GM12878 (cell line): ENCODE measurements at places on chromosomes 6 and 20.

DNA sequence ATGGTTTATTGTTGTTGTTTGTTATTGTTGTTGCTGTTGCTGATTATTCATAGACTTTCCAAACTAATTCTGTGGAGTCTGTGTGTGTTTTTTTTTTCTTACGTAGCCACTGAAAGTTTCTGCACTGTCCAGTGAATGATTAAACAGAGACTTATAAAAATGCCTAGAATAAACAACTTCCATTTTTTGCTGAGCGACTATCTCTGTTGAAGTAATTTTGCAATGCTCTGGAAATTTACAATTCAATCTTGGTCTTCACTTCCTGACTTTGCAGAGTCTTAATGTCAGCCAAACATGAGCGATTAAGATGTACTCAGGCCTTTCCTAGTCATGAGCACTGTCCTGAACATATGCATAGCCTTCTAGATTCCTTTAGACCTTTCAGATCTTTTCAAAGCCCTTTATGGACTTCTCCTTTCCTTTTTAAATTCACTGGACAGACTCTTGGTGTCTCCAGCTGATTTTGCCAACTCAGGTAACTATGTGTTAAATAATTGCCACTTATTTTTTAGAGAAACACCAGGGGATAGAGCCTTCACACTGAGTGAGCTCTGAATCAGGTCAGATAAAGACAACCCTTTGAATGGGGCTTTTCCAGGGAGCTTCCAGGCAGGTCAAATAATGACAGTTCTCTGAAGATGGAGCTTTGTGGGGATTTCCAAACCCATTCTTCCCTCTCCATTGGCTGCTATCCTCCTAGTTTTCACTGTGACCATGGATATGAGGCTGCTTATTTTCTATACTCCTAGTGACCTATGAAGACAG, 622.8 kb upstream of the EPHA7 start:
- DNase-seq: no peak

GRCh38 chr6:88141561-88142296, 24.4 kb downstream of the CNR1 start:
- DNase-seq: peak; percentile 84

DNA sequence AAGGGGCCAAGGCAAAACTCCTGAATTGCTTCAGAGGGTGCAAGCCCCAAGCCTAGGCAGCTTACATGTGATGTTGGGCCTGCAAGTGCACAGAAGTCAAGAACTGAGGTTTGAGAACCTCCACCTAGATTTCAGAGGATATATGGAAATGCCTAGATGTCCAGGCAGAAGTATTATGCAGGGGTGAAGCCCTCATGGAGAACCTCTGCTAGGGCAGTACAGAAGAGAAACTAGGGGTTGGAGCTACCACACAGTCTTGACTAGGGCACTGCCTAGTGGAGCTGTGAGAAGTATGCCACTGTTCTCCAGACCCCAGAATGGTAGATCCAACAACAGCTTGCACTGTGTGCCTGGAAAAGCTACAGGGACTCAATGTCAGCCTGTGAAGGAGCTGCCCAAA, 179.7 kb upstream of the GJE1 start:
- no peak for DNase-seq

- DNase-seq: no peak
These were observed 95.8 kb downstream of the CLVS2 start for GRCh38 chr6:123091896-123092271.

DNA sequence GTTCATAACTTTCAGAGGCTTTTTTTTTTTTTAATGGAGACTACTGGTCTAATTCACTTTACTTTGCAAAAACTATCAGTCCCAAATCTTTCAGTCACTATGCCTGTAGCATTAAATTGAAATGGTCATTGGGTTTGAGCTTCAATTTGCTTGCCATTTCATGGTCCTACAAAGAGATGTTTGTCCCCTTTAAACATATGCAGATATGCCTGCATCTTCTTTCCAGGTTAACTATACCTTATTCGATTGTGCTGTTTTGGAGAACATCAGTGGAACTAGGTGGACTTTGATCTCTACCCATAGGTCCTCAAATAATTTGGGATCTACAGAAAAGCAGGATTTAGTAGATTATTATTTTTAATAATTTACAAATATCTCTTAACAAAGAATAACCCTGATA, 4.6 kb downstream of the POU3F2 start:
- no peak for DNase-seq

DNA sequence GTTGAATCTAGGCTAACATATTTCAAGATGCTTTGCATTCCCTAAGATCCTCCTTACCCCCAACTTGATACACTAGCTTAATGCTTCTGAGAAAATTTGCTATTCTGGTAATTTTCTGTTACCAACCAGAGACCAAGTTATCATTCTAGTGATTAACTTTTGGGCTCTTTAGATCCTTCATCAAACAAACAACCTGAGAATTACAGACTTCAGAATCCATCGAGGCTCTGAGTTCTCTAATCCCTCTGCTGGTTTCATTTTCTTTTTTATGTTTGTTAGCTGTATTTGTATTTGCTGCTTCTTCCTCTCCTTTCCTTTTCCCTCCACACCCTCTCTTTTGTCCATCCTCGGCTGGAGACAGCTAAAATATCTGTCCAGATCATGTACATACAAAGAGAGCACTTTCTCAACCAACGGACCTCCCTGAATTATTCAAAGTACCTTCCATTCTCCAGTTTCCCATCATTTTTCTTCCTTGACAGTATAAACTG, 98.7 kb upstream of the RIPOR2 start:
- no peak for DNase-seq

DNA sequence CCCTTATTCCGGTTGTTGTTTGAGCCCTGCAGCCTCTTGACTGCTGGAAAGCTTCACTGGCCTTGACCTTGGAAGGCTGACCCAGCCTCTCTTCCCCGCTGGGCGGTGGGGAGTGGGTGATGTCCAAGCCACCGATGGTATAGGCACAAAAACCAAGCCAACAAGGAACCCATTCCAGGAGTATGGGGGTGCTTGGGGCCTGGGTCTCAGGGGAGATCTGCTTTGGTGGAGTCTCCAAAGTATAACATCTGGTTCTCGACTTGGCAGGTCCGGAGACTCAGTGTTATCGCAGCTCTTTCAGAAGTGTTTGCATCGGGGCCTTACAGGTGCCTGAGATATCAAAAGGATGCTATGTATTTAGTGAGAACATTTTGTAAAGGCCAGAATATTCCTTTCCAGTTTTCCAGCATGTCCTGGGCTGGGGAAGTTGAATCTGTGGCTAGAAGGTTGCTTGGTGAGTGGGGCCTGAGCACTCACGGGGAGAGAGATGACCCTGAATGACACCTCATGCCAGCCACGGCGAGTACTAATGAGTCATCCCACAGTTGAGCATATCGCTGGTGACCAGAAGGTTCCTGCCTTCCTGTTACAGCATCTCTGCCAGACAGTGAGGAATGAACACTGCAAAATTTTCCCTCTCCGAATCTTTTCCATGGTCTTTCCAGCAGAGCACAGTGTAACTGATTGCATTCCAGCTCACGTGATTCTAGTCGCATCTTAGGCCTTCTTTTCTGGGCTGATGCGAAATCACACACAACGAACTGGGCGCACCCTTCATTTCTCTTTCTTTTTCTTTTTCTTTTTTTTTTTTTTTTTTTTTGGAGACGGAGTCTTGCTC, 133.9 kb downstream of the ZDHHC14 start:
- DNase-seq: no peak

GRCh38 chr6:20266851-20267608, 54.8 kb upstream of the MBOAT1 start:
- peak; percentile 12 for DNase-seq

- peak; percentile 81 for DNase-seq
These were observed at the start of gene DUSP22 for GRCh38 chr6:291697-292505. TSS of gene DUSP22 (plus strand) at chr6:292487. CDS start at chr6:292540, 53 bp downstream.

GRCh38 chr20:2652724-2653555, 508 bp downstream of the NOP56 start:
- no peak for DNase-seq

- no peak for DNase-seq
These were observed 381.6 kb downstream of the LAMA2 start for GRCh38 chr6:129264480-129265045.

- DNase-seq: no peak
These were observed 575 bp downstream of the SLC44A4 start for GRCh38 chr6:31878222-31878621.

GRCh38 chr6:107977283-107977682, 19.3 kb upstream of the SEC63 start:
- DNase-seq: no peak

GRCh38 chr6:4901386-4902061, 102.3 kb downstream of the RPP40 start:
- peak; percentile 67 for DNase-seq

- no peak for DNase-seq
These were observed 126.6 kb downstream of the MTFR2 start for GRCh38 chr6:136123468-136123867.

DNA sequence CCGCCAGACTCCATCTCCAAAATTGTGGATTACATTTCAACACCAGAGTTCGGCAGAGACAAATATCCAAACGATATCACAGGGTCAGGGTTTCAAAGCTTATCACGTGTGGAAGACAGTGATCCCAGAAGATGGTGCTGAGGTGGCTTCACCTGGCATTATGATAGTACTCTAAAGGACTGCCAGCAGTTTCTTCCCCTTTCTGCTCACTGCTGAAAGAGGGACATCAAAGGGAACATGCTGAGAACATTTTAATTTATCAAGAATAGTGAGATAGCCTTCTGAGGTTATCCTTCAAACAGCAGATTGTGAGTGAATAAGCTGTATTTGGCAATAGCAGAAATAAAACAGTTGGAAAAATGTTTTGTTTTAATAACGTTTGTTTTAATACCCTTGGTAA, 79.7 kb downstream of the FIG4 start:
- no peak for DNase-seq

DNA sequence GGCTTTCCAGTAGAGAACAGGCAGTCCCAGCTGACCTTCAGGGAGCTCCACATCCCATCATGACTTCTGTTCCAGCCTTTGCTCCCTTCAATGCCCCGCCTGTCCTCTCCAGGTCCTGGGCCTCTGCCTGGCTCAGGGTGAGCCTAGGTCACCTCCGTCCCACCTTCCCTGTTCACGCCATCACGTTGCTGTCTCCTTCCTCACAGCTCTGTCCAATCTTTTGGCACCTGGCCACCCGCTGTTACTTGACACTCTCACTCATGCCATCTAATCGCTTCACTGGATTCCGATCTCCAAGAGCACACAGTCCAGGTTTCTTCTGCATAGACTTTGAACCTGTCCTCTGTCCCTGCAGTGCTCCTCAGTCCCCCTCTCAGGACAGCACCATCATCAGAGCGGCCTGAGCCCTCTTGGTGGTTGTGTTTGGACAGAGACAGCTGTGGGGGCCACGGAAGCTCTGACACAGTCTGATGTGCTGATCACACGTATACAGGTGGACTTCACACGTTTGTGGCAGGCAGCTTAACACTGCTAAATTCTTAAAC, 34.7 kb upstream of the TIAM2 start:
- DNase-seq: no peak

DNA sequence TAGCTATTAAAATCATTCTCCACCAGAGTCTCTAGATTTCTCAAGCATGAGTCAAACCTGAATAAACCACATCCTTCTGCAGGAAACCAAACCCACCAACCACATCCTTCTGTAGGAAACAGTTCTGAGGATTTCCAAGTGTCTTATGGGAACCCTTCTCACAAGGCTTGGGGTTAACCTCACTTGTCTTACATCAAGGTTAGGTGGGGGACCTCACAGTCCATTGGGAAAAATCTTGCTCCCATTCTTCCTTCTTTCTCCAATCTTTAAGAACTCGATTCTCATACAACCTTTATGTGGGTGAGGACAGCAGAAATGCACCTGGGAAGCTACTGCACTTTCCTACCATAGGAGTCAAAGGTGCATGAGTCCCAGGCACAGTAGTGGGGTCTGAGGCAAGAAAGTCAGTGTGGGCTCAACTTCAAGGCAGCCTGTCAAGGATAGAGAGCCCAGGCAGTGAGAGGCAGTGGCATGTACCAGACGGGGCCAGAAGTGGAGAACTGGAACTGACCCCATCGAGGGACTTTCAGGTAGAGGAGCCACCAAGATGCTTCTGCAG, 114.5 kb downstream of the SLC22A3 start:
- peak; percentile 69 for DNase-seq

DNA sequence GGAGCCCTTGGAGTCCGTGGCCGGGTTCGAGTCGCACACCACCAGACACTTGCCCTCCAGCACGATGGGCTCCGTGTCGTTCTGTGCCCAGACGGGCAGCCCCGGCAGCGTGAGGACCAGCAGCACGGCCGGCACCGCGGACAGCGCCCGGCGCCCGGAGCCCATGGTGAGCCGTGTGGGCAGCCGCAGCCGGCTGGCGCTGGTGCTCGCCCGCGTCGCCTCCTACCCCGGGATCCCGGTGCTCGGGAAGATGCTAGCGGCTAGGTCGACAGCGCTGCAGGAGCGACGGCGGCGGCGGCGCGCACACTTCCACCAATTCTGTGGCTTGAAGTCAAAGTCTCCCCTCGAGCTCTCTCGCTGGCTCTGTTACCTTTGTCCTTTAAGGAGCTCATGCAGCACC, 1.3 kb downstream of the CBLN4 start:
- DNase-seq: no peak

DNA sequence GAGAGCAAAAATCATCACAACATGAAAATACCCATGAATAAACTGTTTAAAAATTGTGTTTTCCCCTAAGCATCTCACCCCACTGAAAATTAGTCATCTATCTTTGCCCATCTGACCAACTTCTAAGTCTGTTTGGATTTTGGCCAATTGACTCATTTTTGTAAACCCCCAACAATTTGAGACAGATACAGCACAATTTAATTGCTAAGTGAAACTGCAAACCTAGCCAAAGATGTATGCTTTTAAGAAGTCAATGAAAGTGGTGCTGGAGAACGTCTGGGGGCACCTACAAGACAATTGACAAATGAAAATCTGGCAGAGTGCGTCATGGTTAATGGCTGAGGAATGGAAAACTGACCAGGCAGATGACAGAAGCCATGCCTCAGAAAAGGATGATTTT, 30.9 kb upstream of the SLC24A3 start:
- DNase-seq: peak; percentile 24

- DNase-seq: no peak
These were observed 78.5 kb upstream of the AHI1 start for GRCh38 chr6:135576055-135576454.

GRCh38 chr6:156865019-156865629, 87.9 kb downstream of the ARID1B start:
- no peak for DNase-seq

GRCh38 chr20:12673352-12673751, 335.4 kb upstream of the SPTLC3 start:
- no peak for DNase-seq
